Common myeloid progenitor, CD34-positive (primary cell): ENCODE measurements at places on chromosomes 6 and 20.

DNA sequence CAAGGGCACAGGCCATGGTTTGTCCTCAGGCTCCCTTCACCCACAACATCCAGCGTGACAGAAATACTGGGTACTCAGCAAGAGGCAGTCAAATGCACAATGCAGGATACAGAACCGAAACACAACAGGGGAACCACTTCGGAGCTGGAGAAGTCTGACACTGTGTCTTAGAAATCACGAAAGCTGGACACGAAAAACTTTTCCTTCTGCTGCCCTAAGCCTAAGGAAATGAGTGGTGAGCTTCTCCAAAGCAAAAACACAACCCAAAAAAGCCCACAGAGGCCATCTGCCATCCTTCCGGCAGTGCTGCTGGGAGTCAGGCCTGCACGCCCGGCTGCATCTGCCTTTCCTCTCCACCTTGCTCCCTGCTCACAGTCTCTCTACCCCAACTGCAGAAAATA lies 106.3 kb downstream of the SLC23A2 start:
- no peak for DNase-seq

DNA sequence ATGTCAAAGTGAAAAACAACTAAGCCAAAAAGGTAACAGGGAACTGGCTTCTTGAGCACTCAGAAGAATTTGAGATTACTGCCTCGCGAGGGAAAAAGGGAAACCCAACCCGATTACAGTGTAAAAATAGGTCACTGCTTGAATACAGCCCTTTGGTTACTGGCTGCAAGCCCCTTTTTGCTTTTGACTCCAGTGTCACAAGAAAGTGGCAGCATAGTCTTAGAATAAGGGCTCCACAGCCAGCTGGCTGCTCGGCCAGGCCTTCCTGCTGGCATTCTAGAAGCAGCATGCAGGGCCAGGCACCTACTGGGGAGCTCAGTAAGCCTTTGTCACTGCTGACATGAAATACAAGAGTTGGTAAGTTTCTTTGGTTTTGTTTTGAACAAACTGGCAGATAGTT lies 83.0 kb downstream of the ZHX3 start:
- DNase-seq: no peak

GRCh38 chr20:1720845-1721475 lies 63.4 kb upstream of the SIRPG start:
- DNase-seq: no peak

GRCh38 chr20:45484676-45485075 lies 15.1 kb downstream of the WFDC2 start:
- DNase-seq: no peak

- no peak for DNase-seq
These were observed 13.9 kb upstream of the IPCEF1 start for GRCh38 chr6:154370545-154370944.

DNA sequence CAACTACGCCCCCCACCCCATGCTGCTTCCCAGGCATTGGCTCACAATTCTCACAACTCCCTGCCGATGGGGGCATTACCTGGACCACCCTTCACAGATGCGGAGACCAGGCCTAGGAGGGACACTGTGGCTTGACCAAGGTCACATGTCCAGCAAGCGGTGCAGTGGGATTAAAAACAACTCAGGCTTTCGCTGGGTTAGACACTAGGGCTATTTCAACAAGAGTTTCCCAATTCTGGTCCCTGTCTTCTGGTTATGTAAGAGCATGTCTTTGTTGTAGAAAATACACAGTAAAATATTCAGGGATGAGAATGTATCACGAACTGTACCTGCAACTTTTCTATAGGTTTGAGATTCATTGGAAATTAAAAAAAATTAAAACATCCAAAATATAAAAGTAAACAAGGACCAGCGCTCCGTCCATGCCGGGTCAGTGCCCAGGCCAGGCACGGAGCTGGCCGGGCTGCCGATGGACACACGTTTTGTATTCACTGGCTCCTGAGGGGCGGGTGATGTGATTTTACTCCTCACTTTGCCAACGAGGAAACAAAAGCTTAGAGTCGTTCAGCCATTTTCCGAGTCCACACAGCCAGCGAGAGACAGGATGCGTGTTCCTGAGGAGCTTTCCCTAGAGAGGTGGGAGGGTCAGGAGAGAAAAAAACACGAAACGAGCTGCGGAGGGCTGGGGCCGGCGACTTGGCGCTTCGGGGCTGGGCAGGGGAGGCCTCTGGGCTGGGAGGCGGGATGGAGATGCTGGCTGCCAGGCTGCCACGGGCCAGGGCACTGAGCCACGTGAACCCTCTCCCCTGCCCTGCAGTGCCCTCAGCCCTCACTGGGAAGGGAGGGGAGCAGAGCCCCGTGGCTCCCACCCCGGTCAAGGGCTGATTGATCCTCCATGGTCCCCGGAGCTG lies 17.1 kb upstream of the VSTM2L start:
- no peak for DNase-seq

DNA sequence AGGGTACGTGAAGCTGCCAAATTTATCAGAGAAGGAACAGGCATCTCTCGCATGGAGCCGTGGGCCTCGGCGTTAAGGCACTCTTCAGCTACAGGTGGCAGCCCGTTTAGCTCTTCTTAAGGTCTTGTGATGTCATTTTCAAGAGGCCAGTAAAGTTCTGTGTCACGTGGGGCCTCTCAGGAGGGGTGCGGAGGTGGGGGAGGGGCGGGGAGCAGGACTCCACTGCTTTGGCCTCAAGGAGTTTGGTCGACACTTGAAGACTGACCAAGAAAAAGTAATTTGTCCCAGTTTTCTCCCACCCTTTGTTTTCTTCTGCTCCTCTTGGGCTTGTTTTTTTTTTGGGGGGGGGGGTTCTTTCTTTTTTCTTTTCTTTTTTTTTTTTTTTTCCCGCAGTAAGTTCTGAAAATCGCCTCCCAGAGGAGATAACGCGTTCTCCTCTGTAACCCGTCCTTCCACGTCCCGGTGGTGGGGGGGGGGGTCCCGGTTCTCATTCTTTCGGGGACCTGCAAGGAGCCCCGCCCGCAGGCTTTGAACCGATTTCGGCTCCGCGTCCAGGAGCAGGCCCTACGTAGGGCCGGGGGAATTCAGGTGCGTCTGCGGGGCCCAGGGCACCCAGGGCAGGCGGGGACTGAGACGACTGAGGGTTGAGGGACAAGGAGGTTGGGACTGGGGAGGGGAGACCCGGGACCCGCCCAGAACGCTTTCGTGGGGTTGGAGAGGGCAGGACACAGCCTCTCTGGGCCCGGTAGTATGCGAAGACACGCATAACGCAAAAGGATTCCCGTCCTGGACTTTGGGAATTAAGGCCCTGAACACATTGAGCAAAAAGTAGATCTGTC lies 26.0 kb downstream of the GPX6 start:
- peak; percentile 86 for DNase-seq

- no peak for DNase-seq
These were observed 23.6 kb downstream of the MBOAT1 start for GRCh38 chr6:20188630-20189075.

GRCh38 chr6:14797875-14798593 lies 447.8 kb upstream of the JARID2 start:
- DNase-seq: no peak
